Progenitor cell of endocrine pancreas (in vitro differentiated cells): ENCODE measurements at places on chromosomes 13 and 19. TPM values are rescaled to one million over a fixed set of nuclear protein-coding genes. Genes with fewer than 3 reads are reported as not detected.

GRCh38 chr19:57667228-57667627 is 1.5 kb upstream of the ZSCAN4 start:
- DNase-seq, result no peak

DNA sequence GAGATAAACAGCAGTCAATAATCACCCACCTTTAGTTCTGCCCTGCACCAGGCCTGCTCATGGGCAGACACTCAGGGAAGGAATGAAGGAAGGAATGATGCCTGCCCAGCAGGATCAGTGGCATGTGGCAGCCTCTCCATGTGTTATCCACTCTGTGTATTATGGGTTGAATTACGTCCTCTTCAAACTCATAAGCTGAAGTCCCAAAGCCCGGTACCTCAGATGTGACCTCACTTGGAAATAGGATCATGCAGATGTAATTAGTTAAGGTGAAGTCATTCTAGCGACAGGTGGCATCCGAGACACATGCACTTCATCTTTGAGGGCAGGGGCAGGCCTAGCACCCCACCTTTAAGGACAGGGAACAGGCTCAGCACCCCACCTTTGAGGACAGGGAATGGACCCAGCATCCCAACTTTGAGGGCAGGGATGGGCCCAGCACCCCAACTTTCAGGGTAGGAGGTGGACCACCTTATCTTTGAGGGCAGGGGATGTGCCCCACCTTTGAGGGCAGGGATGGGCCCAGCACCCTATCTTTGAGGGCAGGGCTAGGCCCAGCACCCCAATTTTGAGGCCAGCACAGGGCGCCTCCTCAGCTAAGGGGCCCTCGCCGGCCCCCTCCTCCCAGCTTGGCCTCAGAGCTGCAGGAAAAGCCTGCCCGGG is 127.6 kb downstream of the URI1 start:
- peak; percentile 6 for DNase-seq

DNA sequence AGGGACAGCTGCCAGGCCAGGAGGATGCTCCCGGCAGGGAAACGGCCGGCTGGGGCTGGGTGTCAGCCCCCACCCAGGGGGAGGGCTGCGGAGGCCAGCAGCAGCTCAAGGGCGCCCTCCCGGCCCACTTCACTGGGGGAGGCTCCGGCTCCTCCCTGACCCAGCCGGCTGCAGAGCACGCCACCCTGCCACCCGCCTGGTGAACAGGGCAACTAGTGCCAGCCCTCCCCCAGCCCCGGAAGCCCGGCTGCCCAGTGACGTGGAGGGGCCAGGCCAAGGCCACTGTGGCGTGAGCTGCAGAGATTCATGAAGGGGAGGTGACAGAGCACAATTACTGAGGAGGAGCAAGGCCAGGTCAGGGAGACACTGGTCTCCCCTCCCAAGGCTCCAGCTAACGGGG is 14.7 kb downstream of the REXO1 start:
- no peak for DNase-seq

- DNase-seq, result no peak
These were observed 27.4 kb downstream of the GRIK5 start for GRCh38 chr19:42042455-42043170.

DNA sequence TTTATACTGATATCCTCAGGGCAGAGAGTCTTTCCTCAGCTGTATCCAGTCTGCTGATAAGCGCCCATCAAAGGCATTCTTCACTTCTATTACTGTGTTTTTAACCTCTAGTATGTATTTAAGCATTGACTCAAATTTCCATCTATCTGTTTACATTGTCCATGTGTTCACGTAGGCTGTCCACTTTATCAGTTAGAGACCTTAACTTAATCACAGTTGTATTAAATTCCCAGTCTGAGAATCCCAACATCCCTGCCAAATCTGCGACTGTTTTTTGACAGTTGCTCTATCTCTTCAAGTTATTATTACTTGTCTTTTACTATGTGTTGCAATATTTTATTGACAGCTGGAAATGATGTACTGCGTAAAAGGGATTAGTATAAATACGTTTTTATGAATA is 1613.7 kb upstream of the MIR17HG start:
- no peak for DNase-seq

DNA sequence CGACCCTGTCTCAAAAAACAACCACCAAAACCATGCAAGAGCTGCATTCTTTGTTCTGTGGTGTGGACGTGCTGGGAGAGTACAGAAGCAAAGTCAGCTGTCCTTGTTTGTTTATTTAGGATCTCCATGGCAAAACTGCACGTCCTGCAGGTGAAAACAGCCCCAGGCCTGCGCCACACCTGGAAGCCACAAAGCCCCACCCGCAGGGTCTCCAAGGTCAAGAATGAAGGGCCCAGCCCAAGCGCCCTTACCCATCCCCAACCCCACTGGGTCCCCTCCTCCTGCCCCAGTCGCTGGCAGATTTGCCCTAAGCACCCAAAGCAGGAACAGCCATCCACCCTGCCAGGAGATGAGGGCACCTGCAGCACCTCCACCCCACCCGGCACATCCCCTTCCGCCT is 10.5 kb downstream of the MBD3 start:
- DNase-seq, result no peak

DNA sequence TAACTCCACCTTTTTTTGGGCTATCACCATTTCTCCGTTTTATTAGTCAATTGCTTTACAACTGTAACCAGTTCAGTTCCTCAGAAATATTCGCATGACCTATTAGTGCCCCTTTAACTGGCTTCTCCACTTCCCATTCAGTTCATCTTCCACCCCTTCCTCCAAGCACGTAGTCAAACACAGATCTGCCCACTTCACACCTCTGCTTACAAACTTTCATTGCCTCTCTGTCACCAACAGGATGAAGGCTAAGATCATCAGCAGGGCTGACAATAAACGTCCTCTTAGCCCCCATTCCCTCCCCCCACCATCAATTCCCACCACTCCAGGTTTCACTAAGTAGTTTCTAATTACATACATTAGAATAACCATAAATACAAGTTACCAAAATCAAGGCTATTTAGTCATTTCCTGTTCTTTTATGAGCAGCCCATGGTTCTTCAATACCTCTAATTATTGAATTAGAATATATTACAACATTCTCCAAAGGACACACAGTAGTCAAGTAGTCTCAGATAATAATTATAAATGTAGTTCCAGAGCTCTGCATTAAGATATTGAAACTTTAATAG is 95.7 kb downstream of the SPRY2 start:
- no peak for DNase-seq

GRCh38 chr19:37505958-37506386 is 767 bp upstream of the ZNF793 start:
- no peak for DNase-seq

DNA sequence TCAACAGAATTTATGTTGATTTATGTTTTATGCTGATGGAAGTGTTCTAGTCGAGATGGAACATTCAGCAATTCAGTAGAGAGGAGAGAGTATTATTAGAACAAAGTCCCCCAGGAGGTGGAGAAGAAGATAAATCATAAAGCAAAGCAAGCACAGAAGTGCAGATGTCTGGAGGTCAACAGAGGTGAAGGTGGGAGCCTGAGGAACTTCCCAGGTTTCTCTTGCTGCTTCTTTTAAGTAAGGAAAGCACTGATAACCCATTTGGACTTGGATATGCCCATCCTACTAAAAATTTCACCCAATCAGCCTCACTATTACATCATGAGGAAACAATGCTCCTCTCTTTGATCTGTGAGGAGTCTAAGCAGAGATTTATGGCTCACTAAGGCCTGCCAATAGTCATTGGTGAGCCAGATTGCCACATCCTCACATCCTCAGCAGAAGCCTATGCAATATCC is 98.8 kb downstream of the EPSTI1 start:
- no peak for DNase-seq

GRCh38 chr19:5805462-5806132 is 730 bp downstream of the NRTN start:
- DNase-seq, result peak; percentile 84

DNA sequence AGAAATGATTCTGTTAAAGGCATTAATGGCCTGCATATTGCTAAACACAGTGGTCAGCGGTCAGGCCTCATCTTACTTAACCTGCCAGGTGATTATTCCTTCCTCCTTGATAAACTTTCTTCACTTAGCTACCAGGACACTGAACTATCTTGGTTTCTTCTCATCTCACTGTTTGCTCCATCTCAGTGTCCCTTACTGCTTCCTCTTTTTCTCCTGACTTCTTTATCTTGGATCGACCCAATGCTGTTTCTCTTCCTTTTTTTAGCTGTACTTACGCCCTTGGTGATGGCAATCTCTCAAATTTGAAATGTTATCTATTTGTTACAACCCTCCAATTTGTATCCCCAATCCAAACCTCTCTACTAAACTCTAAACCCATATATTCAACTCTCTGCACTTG is 7.8 kb upstream of the CLC start:
- DNase-seq, result no peak

PHF11 gene
- total RNA-seq, result 34.3 and 35.2 TPM in 2 replicates

GRCh38 chr13:99987154-99988019 is 5.8 kb downstream of the ZIC2 start:
- no peak for DNase-seq

ARHGEF7 gene
- 84.4 and 86.5 TPM in 2 replicates for total RNA-seq

KLF12 gene
- 25.2 and 25.4 TPM in 2 replicates for total RNA-seq

GRCh38 chr19:6500837-6501739 is 1.0 kb downstream of the TUBB4A start:
- no peak for DNase-seq

DNA sequence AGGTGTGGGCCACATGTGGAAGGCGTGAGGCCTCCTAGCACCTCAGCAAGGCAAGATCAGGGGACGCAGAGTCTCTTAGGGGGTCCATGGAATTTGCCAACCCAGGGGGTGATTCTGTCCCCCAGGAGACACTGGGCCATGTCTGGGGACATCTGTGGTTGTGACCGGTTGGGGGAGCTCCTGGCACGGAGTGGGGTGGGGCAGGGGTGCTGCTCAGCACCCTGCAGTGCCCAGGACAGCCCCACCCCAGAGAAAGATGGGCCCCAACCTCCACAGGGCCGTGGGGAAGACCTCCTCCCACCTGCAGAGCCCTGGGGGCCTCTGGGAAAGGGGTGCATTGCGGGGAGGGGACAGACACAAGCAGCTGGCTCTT is 4.0 kb downstream of the MKNK2 start:
- no peak for DNase-seq

DNA sequence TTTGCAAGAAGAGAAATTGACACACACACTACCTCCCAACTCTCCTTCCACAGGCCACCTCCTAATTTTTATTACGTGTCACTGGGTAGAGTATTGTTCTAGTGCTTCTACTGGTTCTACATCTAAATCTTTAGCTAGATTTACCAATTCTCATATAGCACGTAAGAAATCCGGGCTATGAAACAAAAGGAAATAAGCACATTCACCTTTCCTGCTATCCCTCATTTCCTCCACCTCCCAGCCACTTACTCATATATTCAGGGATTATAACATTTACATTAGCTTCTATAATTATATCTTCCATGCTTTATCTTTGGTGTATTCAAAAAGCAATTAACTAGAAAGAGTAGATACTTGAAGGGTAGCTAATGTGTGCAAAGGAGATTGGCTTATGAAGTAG is 39.7 kb downstream of the USP12 start:
- DNase-seq, result no peak
